ENCODE measurements at places on chromosomes 13 and 19. TPM values are rescaled to one million over a fixed set of nuclear protein-coding genes. Genes with fewer than 3 reads are reported as not detected.

GRCh38 chr13:56501750-56502149 lies 639.0 kb upstream of the PRR20A start:
- DNase-seq = no peak
- no peaks in the 10 kb centered on the region for H3K4me1 ChIP-seq
- no peaks in the 10 kb centered on the region for H3K27me3 ChIP-seq
- no peak overlapping the region for H3K27ac ChIP-seq
- no peaks in the 10 kb centered on the region for H3K36me3 ChIP-seq

DNA sequence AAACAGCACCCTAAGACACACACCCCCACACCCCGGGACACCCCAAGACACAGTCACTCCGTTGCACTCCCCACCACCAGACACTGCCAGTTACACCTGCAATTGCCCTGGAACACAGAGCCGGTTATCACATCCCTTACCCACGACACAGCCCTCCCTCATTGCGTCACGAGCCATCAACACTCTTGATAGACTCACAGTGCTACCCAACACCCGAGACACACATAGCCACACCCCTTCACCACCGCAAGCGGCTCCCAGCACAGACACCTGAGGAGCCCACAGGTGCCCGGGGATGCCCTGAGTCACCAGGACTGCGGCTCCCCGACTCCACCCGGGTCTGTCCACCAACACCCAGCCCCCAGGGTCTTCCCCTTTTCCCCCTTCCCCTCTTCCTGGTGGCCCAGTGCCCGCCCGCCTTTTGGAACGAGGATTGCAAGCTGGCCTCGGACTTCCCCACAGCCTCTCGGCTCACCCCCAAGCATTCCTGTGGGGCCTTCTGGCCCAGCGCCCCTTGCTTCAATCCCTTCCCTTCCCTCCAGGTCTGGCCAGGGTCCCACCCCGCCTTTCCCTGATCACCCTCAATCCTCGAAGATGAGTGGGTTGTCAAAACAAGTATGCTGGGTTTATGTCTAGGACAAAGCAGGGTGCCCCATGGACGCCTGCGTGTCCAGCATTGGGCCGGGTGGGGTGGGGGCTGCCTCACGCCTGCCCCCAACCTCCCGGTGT lies 1.7 kb upstream of the PTGER1 start:
- peaks cover 29% of the 10 kb centered on the region for H3K4me1 ChIP-seq
- peaks cover 19% of the 10 kb centered on the region for H3K27me3 ChIP-seq
- peaks cover 3% of the 10 kb centered on the region for H3K36me3 ChIP-seq
- H3K27ac ChIP-seq = no peak overlapping the region

UBE2L5 gene
- total RNA-seq = not detected

PALM gene
- total RNA-seq = 1.0 TPM

LIG1 gene
- 195 TPM for total RNA-seq

Measured in activated naive CD4-positive, alpha-beta T cell treated with anti-CD3 and anti-CD28 coated beads for 36 hours (primary cell).